ENCODE measurements at places on chromosomes 13 and 19. TPM values are rescaled to one million over a fixed set of nuclear protein-coding genes. Genes with fewer than 3 reads are reported as not detected.

- DNase-seq: no peak
Measured at GRCh38 chr13:61162636-61163035, 253.0 kb downstream of the PCDH20 start.

DNA sequence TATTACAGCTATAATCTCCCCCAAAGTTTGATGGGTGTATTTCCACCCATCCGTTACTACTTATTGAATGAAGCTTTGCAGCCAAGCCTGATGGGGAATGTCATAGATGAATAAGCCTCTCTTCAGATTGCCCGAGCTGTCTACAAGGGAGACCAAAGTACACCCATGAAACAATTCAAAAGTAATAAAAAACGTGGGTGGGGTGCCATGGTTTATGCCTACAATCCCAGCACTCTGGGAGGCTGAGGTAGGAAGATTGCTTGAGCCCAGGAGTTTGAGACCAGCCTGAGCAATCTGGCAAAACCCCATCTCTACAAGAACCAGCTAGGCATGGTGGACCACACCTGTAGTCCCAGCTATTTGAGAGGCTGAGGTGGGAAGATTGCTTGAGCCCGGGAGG, 419.2 kb downstream of the FGF9 start:
- DNase-seq: no peak

DNA sequence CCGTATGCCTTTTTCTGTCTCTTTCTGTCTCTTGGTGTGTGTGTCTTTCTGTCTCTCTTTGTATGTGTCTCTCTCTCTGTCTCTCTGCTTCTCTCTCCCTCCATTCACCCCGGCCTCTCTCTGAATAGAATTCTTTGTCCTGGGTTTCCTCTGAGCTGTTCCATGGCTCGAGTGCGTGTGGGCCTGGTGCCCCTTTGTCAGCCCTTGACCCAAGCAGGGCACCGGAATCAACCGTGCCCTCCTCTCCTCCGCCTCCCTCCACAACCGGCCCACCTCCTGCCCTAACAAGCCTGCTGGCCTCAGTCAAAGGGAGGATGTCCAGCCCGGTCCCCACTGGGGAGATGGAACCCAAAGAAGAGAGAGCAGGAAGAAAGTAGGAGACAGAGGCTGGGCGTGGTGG, 3.2 kb downstream of the AXL start:
- DNase-seq: no peak

The ZNF433 gene
- total RNA-seq: 0.21 TPM

All from HT-29 (cell line).